Stomach (tissue), 19 donors: ENCODE measurements at places on chromosomes 6 and 20. TPM values are rescaled to one million over a fixed set of nuclear protein-coding genes. Genes with fewer than 3 reads are reported as not detected.

TRIM10 gene
- 2.3 TPM for total RNA-seq

- peak; percentile 35 for DNase-seq
Measured at GRCh38 chr6:27502508-27503435, 29.9 kb upstream of the ZNF184 start.

- no peak for DNase-seq
Measured at GRCh38 chr6:134435814-134436280, 117.9 kb upstream of the SGK1 start.

SLC22A7 gene
- not detected for total RNA-seq

ZNF292 gene
- 33.9 TPM for total RNA-seq

DNA sequence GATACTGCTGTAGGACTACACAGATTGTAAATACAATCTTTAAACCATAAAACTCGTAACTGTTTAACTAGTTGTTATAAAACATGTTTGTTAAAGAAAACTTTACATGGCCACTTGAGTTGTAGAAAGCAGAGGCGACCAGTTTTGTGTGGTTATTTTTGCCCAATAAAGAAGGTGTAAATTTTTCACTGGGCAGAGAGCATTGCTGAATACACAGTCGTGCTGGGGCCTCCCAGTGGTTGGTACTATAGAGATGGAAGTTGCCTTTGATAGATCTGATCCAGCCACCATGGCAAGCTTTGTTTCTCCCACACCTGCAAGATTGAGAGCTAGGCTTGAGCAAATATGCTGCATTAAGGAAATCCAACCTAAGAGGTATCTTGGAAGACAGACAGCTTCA is 34.0 kb upstream of the YWHAB start:
- DNase-seq, result no peak

FAM162B gene
- not detected for total RNA-seq

PDSS2 gene
- 26.1 TPM for total RNA-seq

DNA sequence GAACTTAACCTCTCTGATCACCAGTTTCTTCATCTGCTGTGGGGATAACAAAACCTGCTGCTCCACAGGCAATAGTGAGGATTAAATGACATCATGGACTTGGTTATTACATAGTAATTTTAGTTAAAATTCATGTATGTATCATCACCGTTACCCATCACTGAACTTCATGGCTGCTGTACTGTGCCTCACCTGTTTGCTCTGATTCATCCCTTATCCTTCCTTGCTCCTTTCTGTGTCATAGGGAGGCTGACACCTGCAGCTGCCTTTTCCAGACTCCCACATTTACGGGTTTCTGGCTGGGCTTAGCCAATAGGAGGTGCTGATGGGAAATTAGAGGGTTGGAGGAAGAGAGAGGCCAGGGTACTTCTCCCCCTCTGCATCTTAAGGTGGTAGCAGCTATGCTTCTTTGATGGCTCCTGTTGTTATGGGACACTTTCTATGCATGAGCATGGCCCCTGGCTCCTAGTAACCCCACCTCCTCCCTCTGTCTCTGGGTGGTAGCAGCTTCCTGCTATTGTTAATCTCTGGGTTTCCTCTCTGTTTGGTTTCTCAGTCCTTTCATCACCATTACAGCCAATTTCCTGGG is 332.1 kb downstream of the DHX35 start:
- no peak for DNase-seq

DNA sequence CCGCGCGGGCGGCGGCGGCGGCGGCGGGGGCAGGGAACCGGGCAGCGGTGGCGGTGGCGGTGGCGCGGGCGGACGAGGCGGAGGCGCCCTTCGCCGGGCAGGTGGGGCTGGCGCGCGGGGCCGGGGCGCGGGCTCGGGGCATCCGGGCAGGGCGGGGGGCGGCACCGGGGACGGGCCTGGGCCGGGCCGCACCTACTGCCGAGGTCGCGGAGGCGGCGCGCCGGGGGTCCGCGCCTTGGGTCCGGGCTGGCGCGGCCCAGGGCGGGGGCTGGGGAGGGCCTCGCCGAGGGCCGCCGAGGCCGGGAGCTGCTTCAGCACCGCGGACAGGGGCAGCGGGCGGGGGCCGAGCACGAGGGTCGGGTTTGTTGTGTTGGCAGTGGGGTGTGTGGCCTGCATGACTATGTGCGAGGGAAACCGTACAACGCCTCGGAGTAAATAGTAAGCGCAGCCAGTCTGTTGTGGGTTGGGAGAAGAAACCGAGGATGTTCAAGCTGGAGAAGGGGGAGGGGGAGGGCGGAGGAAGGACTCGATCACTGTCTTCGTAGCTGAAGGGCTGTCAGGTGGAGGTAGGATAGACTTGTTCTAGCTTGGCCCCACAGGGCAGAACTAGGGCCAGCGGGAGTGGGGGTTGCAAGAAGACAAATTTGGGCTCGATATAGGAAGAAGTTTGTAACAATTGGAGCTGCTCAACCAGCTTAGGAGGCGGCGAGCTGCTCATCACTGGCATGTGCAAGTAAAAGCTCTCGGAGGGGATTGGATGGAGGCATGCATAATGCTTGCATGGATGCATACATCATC is 593 bp downstream of the MMP24 start:
- peak; percentile 88 for DNase-seq

DNA sequence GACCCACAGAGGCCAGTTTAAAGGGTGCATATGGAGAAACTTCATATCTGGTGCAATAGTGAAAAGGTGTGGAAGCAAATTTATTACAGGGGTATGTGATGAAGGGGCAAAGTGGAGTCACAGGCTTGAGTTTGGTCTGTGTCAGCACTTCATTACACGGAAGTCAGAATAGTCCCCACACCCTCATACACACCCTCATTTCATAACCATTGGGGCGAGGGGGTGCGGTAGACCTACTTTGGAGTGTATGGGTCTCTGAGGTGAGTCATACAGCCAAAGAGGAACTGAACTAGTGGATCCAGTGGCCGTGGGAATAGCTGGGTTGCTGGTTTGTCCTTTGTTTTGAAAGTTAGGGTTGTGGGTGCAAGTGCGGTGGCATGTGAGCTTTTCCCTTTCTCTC is 3.3 kb downstream of the TM9SF4 start:
- DNase-seq, result peak; percentile 28
